ENCODE measurements at places on chromosomes 7 and 10.
A peak's percentile ranks its signal among the peaks of the same experiment; 100 is the strongest.

DNA sequence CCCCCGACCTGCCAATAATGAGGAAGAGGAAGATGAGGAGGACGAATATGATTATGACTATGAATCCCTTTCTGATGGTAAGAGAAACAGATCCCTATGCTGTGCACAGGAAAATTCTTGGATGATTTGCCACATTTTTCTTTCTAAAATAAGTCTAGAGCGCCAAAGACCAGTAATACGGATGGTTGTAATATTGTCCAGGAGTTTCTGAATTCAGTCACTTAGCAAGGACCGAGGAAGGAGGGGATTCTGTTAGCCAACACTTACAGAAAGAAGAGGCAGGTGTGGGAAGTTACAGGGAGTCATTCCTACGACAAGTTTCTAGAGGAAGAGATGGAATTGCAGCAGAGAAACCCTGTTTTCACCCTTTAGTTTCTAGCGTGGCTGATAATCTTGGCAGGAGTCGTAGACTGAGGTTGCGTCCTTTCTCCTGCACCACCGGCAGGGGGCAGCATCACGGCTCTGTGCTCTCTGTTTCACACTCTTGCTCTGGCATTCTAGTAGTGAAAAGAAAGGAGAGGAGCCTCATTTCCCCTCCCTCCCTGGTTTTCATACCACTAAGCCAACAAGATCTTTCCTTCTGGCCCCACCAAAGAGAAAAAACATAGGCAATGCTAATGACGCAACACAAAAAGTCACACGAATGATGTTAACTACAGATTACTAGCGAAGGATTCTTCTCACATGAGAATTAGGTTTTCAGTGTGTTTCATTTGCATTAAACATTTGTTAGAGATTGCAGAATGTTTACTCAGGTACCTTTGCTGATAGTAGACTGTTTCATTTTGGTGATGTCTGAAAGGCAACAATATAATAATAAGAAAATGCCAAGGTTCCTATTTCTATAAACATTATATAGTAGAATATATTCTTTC, 82.7 kb downstream of the NOC3L start:
- no peak for DNase-seq

- DNase-seq = no peak
Observed at GRCh38 chr10:103445767-103446567, 6.2 kb downstream of the CALHM2 start.

- no peak for DNase-seq
Observed at GRCh38 chr10:113329121-113329596, 223.7 kb upstream of the HABP2 start.

DNA sequence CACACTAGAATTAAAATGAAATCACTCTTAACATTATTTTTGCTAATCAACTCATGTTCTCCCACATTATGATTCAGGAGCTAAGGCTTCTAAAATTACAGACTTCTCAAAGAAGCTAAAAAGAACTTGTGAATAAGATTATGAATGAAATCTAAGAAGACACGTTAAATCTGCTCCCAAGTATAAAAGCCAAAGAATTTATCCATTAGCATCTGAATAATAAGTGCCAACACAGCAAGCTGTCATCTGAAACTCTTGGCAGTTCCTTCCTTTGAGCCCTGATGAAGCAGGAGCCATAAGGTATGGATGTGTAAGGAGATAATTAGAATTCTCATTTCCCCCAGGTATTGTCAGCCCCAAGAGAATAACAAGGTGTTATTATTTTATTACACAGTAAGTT, 50.3 kb downstream of the TPK1 start:
- DNase-seq = no peak

GRCh38 chr7:57181281-57181680, 49.0 kb upstream of the ZNF479 start:
- no peak for DNase-seq

DNA sequence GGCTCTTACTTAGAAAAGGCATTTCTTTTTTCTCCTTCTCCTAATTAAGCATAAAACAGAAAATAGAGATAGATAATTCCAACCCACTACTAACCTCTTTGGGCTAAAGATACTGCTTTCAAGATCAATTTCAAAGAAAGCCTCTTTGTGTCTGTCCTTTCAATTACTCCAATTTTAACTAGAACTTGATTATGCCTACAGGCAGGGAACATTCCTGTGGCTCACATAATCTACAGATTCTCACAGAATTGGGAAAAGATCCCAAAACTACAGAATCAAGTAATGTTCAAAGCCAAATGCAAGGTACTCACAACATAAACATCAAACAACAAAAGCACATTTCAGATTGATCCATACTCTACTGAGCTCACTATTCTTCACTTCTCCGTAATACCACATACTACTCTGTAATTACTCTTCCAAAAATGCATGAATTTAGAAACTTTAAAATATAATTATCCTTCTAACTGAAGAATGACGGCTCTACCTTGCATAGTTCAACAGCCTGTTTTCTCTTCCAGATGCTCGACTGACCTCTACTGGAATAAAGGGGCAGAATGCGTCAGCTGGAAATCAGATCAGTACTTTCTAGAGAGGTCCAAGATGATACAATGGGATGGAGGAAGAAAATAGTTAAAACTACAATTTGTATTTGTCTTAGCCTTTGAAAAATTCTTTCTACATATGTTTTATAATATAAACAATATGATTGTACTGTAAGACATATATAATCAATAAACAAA, 3.9 kb downstream of the MTERF1 start:
- DNase-seq = no peak

DNA sequence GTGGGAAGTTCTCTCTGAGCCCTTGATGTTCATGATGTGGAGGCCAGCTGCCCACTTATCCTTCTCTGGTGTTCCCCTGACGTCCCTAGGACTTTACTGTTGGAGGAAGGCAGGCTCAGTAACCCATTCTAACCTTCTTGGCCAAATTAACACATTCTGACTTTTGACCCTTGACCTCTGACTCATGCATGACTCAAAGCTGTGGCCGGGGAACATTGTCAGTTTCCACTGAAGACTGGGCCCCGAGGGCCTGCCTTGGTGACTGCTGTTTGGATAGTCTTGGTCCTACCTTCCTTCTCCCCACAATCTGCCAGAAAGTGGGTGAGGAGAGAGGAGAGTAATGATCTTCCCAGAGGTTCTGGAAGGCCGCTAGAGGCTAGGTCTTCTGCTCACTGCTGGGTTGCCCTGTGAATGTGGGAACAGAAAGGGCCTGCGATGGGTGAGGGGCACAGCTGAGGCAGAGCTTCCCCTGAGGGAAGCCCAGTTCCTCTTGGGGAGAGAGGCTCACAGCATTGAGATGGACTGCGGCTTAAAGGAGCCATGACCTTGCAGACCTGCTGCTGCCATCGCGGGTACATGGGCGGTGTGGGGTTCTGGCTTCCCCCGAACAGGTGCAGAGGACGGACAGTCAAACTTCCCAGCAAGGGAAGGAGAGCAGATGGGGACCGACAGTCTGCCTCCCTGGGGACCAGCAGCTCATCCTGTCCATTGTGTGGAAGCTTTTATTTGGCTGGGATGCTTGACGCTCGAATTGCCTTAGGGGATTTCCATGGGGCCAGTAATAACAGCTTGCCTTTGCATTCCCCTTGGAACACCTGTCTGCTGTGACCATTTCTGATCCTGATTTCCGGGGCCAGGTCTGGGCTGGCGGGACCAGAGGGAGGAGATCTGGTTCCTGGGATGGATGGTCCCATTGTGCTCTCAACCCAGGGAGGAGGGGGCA, 43.8 kb downstream of the ADAMTS14 start:
- DNase-seq = no peak

DNA sequence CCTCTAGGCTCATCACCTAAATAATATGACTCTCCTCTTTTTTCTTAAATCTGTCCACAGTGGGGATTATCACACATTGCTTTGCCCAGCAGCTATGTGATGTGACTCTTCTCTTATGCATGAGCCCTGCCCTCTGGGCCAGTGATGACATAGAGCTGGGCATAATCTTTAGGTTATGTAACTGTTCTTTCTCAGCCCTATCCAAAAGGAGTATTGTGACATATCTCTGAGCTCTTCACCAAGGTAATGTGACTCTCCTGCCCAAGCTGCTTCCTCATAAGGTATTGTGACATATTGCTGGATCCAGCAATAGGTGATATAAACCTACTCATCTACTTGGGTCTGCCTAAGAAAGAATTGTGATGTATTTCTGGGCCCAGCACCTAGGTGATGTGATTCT, 37.7 kb upstream of the ZNF107 start:
- no peak for DNase-seq

GRCh38 chr10:4648999-4649398, 177.0 kb upstream of the AKR1E2 start:
- no peak for DNase-seq

GRCh38 chr10:24485304-24485703, 238.4 kb downstream of the ARHGAP21 start:
- no peak for DNase-seq

DNA sequence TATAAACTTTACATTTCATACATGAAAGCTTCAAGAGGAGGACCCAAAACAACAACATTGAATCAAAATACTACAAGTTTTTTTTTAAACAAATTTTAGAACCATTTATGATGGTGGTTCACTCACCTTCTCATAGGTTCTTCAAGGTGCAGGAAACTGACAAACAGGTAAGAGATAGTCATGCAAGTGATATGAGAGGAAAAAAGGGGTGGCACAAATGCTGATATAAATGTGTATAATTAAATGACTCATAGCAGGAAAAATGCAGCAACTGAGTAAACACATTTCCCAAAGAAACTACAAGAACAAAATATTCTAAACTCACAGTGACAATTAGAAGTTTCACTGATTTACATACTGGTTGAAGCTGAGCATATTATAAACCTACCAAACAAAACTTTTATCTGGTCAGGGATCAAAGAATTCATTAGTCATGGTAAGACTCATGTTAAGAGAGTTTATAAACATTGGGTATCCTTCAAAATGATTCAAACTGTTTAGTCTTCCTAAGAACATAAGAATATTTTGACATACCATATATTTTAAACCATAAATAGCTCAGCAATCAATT, 14.1 kb downstream of the ZWINT start:
- DNase-seq = no peak

DNA sequence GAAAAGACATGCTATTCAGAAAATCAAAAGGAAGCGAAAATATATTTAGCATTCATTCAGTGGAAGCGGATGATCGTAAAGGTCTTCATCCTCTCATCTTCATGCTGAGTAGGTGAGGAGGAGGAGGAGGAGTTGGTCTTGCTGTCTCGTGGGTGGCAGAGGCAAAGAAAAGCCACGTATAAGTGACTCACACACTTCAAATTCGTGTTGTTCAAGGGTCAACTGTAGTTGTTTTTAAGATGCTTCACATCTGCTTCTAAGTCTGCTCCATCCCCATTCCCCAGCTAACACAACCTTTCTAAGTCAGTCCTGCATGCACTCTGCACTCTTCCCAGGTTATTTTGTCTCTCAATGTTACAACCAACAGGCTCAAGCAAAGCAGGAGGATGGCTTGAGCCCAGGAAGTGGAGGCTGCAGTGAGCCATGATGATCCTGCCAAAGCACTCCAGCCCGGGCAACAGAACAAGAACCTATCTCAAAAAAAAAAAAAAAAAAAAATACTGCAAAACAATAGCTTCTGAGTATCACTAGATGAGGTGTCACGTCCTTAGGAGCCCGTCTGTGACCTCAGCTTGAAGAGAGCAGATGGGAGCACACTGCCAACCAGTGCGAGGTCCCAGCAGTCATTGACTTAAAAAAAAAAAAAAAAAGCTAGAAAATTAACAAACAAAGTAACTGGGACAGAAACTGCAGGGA, 70.5 kb downstream of the SFMBT2 start:
- no peak for DNase-seq

DNA sequence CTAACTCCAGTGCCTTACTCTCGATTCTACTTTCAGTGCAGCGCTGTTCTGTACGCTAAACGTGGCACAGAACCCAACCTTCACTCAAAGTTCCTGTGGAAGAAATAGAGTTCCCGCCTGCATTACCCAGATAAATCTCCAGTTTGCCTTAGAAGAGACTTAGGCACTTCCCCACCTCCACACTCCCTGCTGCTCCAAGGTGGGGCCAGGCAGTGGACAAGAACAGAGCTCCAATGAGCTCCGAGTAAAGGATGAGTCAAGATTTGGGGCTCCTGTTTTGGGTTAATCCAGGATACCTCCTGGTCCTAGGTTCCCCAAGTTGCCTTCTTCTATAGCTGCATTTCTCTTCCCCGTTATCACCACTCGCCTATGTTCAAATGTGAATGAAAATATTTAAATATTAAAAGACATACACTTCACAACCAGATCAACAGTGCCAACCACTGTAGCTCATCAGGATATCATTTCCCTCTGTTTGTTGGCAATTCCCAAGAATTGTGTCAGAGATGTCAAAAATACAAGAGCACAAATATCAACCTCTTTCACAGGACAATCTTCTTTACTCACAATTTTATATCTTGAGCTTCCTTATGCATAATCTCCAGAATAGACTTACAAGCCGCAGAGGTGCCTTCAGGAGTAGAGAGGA, 48.0 kb downstream of the MALSU1 start:
- no peak for DNase-seq

DNA sequence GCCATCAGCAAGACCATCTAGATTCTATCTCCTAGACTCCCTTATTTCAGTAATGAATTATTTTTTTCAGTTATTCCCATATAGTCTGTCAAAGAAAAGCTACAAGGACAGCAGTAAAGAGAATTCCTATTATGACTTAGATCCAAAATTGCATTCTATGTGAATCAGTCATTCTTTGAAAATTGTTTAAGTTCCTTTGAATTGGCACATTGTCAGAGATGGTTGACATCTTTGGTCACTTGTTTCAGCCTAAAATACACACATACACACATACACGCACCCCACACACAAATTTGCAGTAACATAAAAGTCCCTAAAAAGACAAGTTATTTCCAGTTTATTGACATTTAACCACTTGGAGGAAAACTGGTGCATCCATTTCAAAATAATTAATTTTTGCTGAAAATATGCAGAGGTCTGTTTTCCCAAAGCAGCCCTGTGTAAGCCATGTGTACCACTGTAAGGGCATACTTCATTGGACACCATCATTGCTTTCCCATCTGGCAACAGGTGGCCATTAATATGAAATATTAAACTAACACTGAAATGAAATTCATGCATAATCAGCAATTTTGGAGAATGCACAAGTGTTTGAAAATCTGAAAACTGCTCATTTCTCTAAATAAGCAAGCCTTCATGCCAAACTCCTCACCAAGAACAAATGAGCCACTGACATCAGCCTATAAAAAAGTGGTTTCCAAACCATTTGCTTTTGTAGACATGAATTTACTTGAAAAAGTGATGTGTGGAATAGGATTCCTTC, 121.7 kb upstream of the COL1A2 start:
- no peak for DNase-seq

- no peak for DNase-seq
Observed at GRCh38 chr7:110187877-110188554, 902.9 kb upstream of the LRRN3 start.

GRCh38 chr7:119665796-119666195, 607.2 kb upstream of the KCND2 start:
- no peak for DNase-seq

GRCh38 chr7:25429731-25430130, 201.4 kb upstream of the NPVF start:
- DNase-seq = no peak

GRCh38 chr10:117004227-117005025, 561 bp downstream of the SHTN1 start:
- DNase-seq = peak; percentile 20

DNA sequence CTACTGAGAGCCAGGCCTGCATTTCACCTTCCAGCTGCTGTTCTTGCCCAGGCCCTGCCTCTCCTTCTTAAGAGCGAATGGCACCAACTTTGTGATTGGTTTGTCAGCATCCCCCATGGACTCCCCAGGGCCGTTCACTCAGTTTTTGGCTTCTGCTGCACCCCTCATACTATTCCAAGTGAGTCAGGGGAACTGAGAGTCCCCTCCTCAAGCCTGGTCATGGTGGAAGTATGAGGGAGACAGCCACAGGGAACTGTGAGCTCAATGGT, 62.4 kb upstream of the ANTXRL start:
- DNase-seq = no peak

- no peak for DNase-seq
Observed at GRCh38 chr10:590721-591120, 98.7 kb downstream of the DIP2C start.
